T-cell (primary cell): ENCODE measurements at places on chromosomes 3 and 15. TPM values are rescaled to one million over a fixed set of nuclear protein-coding genes. Genes with fewer than 3 reads are reported as not detected.

Gene DPPA2
- total RNA-seq = not detected

DNA sequence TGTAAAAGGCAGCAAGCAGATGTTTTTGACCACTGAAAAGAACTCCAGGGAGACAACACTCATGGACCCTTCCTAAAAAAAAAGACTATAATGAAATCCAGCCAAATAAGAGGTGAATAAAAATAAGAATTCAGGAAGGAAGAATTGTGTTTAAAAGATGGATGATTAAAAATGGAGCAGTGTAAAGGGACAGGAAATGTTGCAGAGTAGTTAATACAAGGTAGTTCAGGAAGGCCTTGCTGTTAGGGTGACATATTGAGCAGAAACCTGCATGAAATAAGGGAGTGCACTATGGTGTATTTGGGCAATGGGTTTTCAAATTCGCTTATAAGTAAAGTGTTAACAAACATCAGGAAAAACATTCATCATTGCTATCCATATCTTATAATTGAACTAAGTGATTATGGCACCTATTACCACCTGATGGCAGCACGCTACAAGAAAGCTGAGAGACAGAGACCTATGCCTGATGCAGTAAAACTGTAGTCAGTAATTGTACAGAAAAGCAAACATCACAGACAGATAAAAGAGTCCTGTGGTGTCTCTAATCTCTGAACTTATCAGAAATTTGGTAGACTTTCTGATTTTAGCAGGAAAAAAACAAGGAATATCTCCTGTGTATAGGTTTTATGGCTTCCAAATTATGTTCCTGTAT is 5.8 kb upstream of the DBR1 start:
- peak; percentile 15 for DNase-seq
- H3K4me1 ChIP-seq = no peaks in the 10 kb centered on the region
- H3K27ac ChIP-seq = no peak overlapping the region
- H3K36me3 ChIP-seq = no peaks in the 10 kb centered on the region
- no peak overlapping the region for H3K4me3 ChIP-seq

DNA sequence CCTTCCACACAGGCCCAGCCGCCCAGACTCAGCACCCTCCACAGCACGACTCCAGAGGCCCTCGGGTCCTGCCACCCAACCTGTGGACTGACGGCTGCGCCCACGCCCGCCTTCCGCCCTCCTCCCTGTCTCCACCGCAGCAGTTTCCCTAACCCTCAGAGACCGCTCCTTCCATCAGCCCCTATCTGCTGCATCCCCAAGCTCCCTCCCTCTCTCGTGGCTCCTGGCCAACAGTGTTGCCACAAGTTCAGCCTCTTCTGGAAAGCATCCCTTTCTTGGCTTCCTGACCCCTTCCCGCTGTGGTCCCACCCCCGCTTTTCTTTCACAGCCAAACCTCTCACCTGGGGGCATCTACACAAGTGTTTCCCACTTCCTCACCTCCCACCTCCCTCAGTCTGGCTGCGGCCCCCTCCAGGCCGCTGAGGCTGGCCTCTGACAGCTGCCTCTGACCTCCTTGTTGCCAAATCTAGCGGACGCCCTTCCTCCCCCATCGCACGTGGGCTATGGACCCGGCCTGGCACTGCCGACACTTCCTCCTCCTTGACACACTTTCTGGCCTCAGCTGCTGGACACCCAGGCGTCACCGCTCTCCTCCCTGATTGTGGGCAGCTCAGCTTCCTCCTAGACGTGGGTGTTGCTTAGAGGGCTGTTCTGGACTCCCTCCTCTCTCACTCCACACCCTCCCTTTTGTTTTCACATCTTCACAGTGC is 168.8 kb upstream of the TLE3 start:
- no peaks in the 10 kb centered on the region for H3K36me3 ChIP-seq
- H3K27me3 ChIP-seq = peaks cover 30% of the 10 kb centered on the region
- no peak overlapping the region for H3K27ac ChIP-seq
- peaks cover 41% of the 10 kb centered on the region for H3K4me1 ChIP-seq

- no peaks in the 10 kb centered on the region for H3K27me3 ChIP-seq
- H3K36me3 ChIP-seq = no peaks in the 10 kb centered on the region
- DNase-seq = peak; percentile 81
- H3K4me3 ChIP-seq = peak overlapping the region; percentile 30
- peaks cover 42% of the 10 kb centered on the region for H3K4me1 ChIP-seq
- peak overlapping the region; percentile 96 for H3K27ac ChIP-seq
Observed at GRCh38 chr15:67120839-67121643, 55.6 kb downstream of the SMAD3 start.

- H3K4me1 ChIP-seq = peaks cover 12% of the 10 kb centered on the region
- no peak overlapping the region for H3K4me3 ChIP-seq
- DNase-seq = no peak
- H3K27me3 ChIP-seq = no peaks in the 10 kb centered on the region
Observed at GRCh38 chr3:98596541-98597500, 3.4 kb upstream of the CPOX start.
